ENCODE measurements at places on chromosomes 2 and 18. TPM values are rescaled to one million over a fixed set of nuclear protein-coding genes. Genes with fewer than 3 reads are reported as not detected.

Gene LYPD6B
- 13.8 TPM for total RNA-seq

Gene CDH2
- 208 TPM for total RNA-seq

Gene CPLX4
- not detected for total RNA-seq

Gene SPR
- total RNA-seq: 1.3 TPM

Gene TMEM200C
- total RNA-seq: 12.8 TPM

Gene RBBP8
- total RNA-seq: 22.2 TPM

Gene SLC5A7
- 1.3 TPM for total RNA-seq

Gene SNED1
- total RNA-seq: 5.6 TPM

Gene SCYGR4
- total RNA-seq: not detected

Gene AKAIN1
- 3.8 TPM for total RNA-seq

Gene LRRTM4
- total RNA-seq: 89.5 TPM

Gene DNAJC10
- total RNA-seq: 60.4 TPM
